ENCODE measurements at places on chromosomes 12 and 14.

GRCh38 chr12:71503579-71504391 lies 64.2 kb downstream of the LGR5 start:
- DNase-seq: peak; percentile 2

DNA sequence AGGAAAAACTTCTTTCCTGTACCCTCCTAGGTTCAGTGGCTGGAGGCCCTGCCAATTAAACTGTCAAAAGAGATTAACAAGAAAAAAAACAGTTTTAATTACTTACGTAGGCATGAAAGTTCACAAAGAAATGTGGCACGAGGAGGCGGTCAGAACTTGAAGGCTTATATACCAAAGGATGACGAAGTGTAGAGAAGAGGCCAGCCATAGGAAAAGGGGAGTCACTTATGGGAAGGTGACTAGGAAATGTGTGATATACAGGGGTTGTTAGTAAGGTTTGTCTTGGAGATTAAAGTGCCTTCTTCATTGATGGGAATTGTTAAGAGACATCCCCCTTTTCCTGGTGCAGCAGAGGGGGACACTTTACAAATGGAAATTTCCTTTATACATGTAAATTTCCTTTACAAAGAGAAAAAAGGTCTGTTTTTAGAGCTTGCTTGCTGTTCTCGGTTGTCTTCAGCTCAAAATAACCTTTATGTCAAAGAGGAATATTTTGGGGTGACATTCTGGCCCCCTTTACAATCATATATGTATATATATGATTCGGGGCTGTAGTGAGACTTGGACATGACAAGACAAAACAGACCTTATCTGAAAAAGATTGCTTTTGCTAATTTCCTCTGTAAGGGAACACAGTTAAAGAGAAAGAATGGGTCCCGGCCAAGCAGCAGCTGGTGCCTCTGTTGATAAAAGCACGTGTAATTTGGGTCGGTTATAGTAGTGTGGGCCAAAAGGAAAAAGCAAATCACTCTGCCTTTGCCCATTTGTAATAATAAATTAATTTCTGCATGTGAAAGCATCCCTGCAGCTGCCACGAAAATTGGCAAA lies 38.6 kb downstream of the SYNE2 start:
- DNase-seq: peak; percentile 25

DNA sequence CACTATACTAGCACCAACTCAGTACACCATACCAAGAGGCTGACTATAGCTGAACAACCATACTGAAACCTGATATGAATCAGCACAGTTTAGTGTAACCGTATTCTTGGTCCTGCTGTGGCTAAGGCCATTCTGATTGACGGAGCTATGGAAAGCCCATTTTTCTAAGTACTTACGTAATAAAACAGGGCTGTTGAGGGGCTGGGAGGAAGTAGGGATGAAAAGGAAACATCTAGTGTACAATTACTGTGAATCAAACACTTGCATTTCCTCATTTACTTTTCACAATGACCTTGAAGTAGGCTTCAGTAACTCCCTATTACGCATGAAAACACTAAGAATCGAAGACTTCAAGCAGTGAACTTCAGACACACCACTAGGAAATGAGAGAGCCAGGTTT lies 198.2 kb downstream of the BTG1 start:
- no peak for DNase-seq

GRCh38 chr14:24437020-24437735 lies 5.4 kb downstream of the SDR39U1 start:
- no peak for DNase-seq

DNA sequence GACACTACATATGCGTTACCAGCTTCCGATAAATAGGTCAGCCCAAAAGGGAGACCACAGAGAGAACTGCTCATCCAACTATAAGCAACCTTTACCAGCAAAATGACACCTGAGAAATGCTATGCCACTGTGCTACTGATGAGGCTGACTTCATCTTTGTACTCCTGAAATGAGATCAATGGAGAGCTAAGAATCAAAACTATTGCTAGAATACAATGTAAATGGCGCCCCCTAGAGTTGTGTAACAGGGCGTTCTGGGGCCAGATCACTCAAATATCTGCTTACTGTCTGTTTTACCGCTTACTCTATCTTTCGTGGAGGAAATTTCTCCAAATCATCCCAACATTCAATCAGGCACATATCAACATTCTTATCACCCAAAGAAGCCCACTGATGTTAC lies 4.6 kb downstream of the ZNF384 start:
- no peak for DNase-seq

GRCh38 chr14:74459976-74460375 lies 33.1 kb downstream of the NPC2 start:
- DNase-seq: no peak

- no peak for DNase-seq
These were observed 124.5 kb upstream of the USP15 start for GRCh38 chr12:62135553-62136200.

GRCh38 chr14:33568935-33569579 lies 381.8 kb downstream of the EGLN3 start:
- DNase-seq: peak; percentile 55

DNA sequence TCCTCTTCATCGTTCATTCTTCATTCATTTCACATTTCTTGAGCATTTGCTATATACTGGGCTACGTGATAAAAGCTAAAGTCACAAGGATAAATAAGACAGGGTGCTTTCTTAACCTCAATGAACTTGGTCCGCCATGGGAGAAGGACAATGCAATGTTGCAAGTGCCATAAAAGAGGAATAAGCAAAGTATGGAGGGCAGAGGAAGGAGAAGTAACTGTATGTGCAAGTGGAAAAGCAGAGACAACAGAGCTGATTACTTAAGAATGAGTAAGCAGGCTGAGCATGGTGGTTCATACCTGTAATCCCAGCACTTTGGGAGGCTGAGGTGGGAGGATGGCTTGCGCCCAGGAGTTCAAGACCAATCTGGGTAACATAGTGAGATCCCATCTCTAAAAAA lies 14.4 kb downstream of the AREL1 start:
- DNase-seq: no peak

DNA sequence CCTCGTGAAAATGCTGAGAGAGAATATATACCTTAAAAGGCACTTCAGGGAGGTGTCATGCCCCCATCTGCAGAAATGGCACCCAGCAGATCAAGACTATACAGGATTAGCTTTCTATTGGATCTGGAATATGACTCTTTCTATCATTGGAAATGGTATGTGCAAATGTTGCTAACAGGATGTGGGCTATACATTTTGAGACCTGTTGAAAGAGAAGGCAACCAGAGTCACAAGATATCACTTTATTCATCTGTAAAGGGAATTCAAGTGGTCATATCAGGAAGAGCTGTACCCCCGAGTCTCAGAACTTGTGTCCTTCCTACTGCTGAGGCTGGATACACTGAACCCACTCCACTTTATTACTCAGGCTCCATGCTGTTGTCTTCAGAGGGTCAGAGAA lies 46.1 kb upstream of the FRMD6 start:
- no peak for DNase-seq

DNA sequence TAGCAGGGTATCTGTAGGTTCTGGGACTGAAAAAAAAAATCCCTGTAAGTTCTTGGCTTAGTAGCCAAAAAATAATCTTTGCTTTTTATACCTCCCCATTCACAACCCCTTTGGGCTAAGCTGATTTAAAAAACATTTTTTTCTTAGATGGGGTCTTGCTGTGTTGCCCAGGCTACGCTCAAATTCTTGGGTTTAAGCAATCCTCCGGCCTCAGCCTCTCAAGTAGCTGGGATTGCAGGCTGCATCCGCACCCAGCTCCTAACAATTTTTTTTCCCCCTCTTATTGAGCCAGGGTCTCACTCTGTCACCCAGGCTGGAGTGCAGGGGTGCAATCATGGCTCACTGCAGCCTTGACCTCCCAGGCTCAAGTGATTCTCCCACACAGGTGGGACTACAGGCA lies 9.1 kb upstream of the ISM2 start:
- no peak for DNase-seq

DNA sequence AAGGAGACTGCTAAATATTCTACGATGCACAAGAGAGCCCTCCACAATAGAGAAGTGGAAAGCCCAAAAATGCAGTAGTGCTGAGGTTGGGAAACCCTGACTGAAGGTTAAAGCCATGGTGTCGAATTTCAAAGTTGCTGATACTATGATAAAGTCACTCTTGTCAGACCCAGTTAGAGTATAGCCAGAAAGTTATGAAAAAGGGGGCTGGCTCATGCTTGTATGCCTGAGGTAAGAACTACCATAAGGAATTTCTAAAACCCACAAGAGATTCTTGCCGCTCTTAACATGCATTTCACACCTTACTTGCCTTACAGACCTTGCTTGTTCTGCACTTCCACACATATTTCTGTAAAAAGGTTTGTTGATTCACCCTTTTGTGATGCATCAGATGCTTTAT lies 184.6 kb downstream of the SLC6A15 start:
- DNase-seq: peak; percentile 25

DNA sequence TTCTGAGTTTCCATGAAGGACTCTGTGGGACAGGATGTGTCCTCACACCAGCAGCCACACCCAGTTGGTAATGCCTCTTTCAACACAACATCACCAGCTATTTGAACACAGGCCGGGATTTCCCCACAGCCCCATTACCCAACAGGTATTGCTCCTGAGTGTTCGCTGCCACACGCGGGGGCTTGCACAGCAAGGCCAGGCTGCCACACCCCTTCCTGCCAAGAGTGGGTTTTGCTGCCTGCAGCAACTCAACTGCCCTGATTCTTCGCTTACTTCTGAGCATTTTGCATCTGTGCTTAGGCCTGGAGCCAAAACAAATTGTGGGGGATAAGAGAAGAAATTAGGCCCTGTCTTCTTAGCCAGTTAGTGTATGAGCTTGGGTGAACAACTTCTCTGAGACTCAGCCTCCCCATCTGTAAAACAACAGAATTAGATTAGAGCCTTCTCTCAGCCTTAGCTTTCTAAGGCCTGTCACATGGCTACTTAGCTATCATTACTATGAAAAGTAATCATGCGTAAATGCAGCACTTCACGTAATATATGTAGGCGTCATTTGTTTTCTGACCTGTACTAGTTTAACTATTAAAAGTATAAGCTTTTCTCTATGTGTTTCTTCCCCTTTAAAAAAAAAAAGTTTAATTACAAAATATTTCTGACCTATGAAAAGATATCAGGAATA lies 20.0 kb downstream of the CKAP4 start:
- DNase-seq: peak; percentile 34

DNA sequence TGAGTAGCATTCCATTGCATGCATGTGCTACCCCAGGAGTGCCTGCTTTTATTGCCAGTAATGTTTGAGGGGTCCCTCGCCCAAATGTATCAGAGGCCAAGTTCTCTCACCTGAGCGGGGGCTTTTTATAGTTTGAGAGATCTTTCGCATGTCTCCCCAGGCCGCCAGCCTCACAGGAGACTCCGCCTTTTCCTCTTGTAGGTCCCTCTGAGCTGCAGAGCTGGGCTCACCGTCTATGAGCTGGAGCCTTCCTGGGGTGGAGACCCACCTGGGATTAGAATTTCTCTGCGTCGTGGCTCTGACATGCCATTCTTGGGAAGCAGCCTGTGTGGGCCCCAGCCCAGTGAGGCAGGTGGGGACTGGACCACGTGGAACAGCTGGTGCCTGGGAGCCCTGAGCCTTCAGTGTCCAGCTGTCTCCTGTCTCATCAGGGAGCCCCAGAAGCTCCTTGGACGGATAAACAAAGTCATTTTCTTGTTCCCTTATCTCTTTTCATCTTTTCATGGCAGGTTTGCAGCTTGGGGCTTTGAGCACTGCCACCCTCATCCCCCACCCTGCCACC lies 261.7 kb upstream of the CRY1 start:
- no peak for DNase-seq

DNA sequence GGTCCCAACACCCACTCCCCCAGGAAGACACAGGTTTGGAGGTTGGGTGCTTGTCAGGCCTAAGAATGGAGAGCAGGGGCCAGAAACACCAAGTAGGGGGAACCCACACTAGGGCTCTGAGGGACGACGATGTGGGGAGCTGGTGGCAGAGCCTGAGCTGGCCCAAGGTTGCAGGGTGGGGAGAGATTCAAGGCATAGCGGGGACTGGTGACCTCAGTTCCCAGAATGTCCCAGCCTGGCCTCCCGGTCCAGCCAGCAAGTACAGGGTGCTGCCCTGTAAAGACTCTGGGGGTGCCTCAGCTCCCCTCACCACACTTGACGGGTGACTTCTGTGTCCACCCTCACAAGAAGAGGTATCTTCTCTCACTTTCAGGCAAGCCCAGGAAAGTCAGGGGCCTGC lies 86.7 kb downstream of the ALG10 start:
- no peak for DNase-seq

- no peak for DNase-seq
These were observed 270.4 kb downstream of the NEDD1 start for GRCh38 chr12:97177481-97177880.

GRCh38 chr12:97323154-97323553 lies 139.4 kb upstream of the RMST start:
- no peak for DNase-seq

- DNase-seq: peak; percentile 63
These were observed 7.0 kb downstream of the VCPKMT start for GRCh38 chr14:50109342-50109741.

GRCh38 chr14:51862176-51862796 lies 1.9 kb downstream of the GNG2 start:
- DNase-seq: no peak

GRCh38 chr14:78612666-78613065 lies 442.5 kb downstream of the NRXN3 start:
- no peak for DNase-seq

DNA sequence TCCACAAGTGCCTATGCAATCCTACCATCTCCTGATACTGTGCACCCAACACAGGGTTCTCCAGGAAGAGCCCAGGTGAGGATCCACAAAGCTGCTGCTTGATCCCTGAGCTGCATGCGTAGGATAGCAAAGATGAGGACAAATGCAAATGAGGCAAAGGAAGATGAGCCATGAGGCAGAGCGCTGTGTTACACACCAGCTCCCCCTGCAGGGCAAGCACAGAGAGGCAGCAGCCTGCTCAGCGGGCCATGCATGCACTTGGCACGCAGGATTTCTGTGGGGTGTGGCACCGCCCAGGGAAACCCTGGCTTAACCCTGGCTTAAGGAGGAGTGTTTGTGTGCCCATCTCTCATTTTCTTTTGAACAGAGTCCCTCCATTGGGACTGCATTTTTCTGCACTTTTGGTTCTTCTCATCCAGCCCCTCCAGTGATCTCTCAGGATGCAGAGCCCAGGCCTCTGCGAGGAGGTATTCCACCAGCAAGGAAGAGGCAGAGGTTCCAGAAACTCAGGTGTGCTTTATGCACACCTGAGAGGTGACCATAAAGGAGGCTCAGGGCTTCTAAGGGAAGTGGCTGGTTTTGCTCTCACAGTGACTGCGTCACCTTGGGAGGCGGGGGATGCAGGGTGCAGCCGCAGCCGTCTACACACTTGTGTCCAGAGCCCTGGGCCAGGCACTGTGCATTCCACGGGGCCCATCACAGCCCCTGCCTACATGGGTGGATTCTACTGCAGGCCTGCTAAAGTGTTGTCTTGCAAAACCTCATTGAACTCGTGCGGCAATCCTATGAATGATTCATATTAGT lies 973.3 kb upstream of the TMEM132C start:
- peak; percentile 75 for DNase-seq

GRCh38 chr12:41089438-41089837 lies 98.7 kb upstream of the PDZRN4 start:
- no peak for DNase-seq
